Endothelial cell of umbilical vein (primary cell): ENCODE measurements at places on chromosomes 2 and 18. TPM values are rescaled to one million over a fixed set of nuclear protein-coding genes. Genes with fewer than 3 reads are reported as not detected.

The TEKT4 gene
- not detected in 2 replicates for total RNA-seq

The XDH gene
- total RNA-seq = not detected in 2 replicates

The KANSL1L gene
- 13.4 and 14.0 TPM in 2 replicates for total RNA-seq

The ADGRF3 gene
- 0.18 and 0.73 TPM in 2 replicates for total RNA-seq

The PKDCC gene
- 5.9 and 6.9 TPM in 2 replicates for total RNA-seq

The ATP6V1C2 gene
- 0.13 TPM in 1 of 2 replicates, not detected in the other for total RNA-seq

The TAF4B gene
- 1.2 and 2.0 TPM in 2 replicates for total RNA-seq

The CFAP65 gene
- not detected in 2 replicates for total RNA-seq

The MBOAT2 gene
- 17.9 and 22.1 TPM in 2 replicates for total RNA-seq

The FOXD4L1 gene
- 0.18 TPM in 1 of 2 replicates, not detected in the other for total RNA-seq

The SIX2 gene
- 0.24 and 0.32 TPM in 2 replicates for total RNA-seq

GRCh38 chr2:215746887-215747615 is 266.3 kb downstream of the MREG start:
- no peak for DNase-seq
- peaks cover 9% of the 10 kb centered on the region for H3K36me3 ChIP-seq
- no peak overlapping the region for H3K4me3 ChIP-seq
- H3K27ac ChIP-seq = no peak overlapping the region
- H3K4me1 ChIP-seq = no peaks in the 10 kb centered on the region
- no peaks in the 10 kb centered on the region for H3K27me3 ChIP-seq

DNA sequence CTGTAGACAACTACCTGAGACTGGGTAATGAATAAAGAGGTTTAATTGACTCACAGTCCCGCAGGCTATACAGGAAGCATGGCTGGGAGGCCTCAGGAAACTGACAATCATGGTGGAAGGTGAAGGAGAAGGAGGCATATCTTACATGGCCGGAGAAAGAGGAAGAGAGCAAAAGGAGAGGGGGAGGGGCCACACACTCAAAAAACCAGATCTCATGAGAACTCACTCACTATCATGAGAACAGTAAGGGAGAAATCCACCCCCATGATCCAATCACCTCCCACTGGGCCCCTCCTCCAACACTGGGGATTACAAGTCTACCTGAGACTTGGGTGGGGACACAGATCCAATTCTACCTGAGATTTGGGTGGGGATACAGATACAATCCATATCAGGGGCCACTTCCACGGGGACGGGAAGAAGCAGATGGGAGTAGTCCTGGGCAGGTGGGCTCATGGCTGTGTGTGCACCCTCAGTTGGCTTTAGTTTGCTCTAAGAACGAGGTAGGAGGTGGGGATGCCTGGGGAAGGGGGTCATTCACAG is 9.9 kb downstream of the MAB21L4 start:
- H3K27me3 ChIP-seq = peaks cover 1% of the 10 kb centered on the region
- no peak overlapping the region for H3K4me3 ChIP-seq
- H3K4me1 ChIP-seq = no peaks in the 10 kb centered on the region
- H3K36me3 ChIP-seq = no peaks in the 10 kb centered on the region

DNA sequence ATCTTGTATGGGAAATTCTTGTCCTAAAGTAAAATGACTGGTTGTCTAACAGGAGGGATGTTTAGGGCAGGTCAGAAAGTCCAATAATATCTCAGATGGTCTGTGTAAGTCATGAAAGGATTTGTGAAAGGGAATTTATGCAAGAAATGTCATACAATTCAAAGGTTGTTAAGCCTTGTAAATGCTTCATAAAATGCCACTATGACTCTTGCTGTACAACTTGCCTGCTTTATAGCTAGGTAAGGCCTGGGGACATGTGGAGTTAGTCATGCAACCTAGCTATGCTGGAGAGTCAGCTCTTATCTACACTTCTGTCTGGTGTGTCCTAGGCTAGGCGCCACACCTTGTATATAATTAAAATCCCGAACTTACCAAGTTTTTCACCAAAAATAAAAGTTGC is 36.9 kb upstream of the VWA3B start:
- H3K27me3 ChIP-seq = no peaks in the 10 kb centered on the region
- no peak for DNase-seq
- no peaks in the 10 kb centered on the region for H3K36me3 ChIP-seq
- H3K27ac ChIP-seq = no peak overlapping the region

GRCh38 chr2:98469862-98470544 is 25.3 kb downstream of the INPP4A start:
- H3K27ac ChIP-seq = no peak overlapping the region
- no peaks in the 10 kb centered on the region for H3K36me3 ChIP-seq
- no peaks in the 10 kb centered on the region for H3K27me3 ChIP-seq

DNA sequence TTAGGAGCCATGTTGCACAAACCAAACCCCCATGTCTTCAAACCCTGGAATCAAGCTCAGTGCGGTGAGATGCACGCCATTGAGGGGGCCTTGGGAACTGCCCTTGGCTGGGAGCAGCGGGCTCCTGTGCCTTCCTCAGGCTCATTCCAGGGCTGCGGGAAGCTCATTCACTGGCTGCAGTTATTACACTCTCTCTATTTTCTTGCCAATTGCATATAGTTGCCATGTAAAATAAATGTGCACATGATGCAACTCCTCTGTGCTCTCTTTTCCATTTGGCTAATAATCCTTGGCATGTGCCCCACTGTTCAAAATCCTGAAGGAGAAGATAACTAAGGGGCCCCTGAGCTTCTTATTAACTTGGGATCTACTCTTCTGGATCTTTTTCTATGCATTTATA is 74.7 kb downstream of the KCTD1 start:
- no peaks in the 10 kb centered on the region for H3K36me3 ChIP-seq
- no peak for DNase-seq
- H3K4me1 ChIP-seq = peaks cover 8% of the 10 kb centered on the region
- no peaks in the 10 kb centered on the region for H3K27me3 ChIP-seq

GRCh38 chr2:37231241-37232130 is at the start of the genes CEBPZ and NDUFAF7:
Gene CEBPZ (minus strand): TSS chr2:37231596. CDS start chr2:37231567, 29 bp downstream.
Gene NDUFAF7 (plus strand): TSS chr2:37231658. CDS start chr2:37231706, 48 bp downstream.
- no peaks in the 10 kb centered on the region for H3K27me3 ChIP-seq
- DNase-seq = peak; percentile 96
- peaks cover 6% of the 10 kb centered on the region for H3K36me3 ChIP-seq
- H3K4me3 ChIP-seq = peak within 1 kb of the TSS; percentile 90

GRCh38 chr2:184598316-184599053 is at the start of gene ZNF804A:
Gene ZNF804A (plus strand): TSS chr2:184598529. CDS start chr2:184598960, 431 bp downstream.
- peak within 1 kb of the TSS; percentile 58 for H3K4me3 ChIP-seq
- peak; percentile 61 for DNase-seq
- H3K4me1 ChIP-seq = peaks cover 12% of the 10 kb centered on the region
- peaks cover 34% of the 10 kb centered on the region for H3K27me3 ChIP-seq
- peak within 1 kb of the TSS; percentile 44 for H3K27ac ChIP-seq

- H3K36me3 ChIP-seq = no peaks in the 10 kb centered on the region
- peaks cover 9% of the 10 kb centered on the region for H3K4me1 ChIP-seq
- H3K4me3 ChIP-seq = no peak overlapping the region
- no peaks in the 10 kb centered on the region for H3K27me3 ChIP-seq
- no peak overlapping the region for H3K27ac ChIP-seq
Observed at GRCh38 chr2:143085125-143085784, 44.0 kb upstream of the ARHGAP15 start.

DNA sequence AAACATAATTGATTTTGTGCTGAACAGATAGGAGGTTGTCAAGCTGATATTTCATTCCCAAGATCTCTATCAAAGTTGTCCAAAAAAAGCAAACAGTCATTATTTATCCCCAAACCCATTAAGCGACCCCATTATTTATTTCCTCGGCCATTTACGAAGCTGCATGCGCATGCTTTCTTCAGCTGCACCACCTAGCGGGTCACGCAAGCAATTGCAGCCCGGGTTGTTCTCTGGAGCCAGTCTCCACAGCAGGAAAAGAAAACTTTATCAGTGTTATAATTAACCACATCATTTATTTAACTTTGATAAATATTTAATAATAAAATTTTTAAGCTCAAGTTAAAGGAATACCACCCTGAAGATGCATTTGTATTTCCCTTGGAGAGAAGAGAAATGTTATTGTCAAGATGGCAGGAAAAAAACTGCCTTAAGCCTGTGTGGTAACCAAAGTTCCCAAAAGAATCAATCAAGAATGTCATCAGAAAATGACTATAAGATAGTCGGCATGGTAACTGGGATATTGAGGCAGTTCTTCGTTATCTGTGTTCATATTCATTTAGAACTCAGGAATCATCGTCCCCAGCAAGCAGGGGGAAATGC is 304.7 kb downstream of the FBXO15 start:
- H3K27me3 ChIP-seq = no peaks in the 10 kb centered on the region
- H3K27ac ChIP-seq = no peak overlapping the region
- H3K36me3 ChIP-seq = no peaks in the 10 kb centered on the region
- no peak overlapping the region for H3K4me3 ChIP-seq
- no peak for DNase-seq

GRCh38 chr2:203782262-203782976 is 76.0 kb downstream of the CD28 start:
- no peaks in the 10 kb centered on the region for H3K36me3 ChIP-seq
- no peaks in the 10 kb centered on the region for H3K27me3 ChIP-seq
- no peak overlapping the region for H3K4me3 ChIP-seq
- H3K4me1 ChIP-seq = peaks cover 18% of the 10 kb centered on the region

DNA sequence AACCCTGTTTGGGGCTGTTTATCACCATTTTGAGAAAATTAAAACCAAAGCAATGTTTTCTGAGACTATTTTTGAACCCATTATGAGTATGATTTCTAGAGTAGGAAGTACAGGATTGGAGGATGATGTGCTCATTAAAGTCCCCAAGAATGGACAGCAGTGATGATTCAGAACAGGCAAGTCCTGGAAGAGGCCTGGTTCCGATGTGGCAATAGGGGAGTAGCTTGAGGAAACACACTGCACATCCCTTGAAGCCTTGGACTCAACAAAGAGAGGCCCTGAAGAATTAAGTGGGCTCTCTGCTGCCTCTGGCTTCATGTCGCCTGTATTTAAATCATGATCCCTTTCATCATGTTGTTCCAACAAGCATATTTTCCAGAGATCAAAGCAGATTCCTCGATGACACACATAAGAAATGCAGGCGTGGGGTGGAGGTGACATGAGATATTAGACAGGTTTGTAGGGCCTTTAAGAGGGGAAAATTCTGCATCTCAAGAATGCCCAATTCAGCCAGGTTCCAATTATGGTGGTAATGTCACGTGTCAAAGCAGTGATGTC is 242.2 kb downstream of the FHOD3 start:
- no peak overlapping the region for H3K27ac ChIP-seq
- no peak for DNase-seq

GRCh38 chr2:64609227-64609941 is 44.3 kb downstream of the SERTAD2 start:
- no peaks in the 10 kb centered on the region for H3K36me3 ChIP-seq
- H3K4me3 ChIP-seq = no peak overlapping the region
- H3K27ac ChIP-seq = no peak overlapping the region
- H3K4me1 ChIP-seq = no peaks in the 10 kb centered on the region
- DNase-seq = peak; percentile 31

- no peak overlapping the region for H3K27ac ChIP-seq
- no peaks in the 10 kb centered on the region for H3K27me3 ChIP-seq
- no peaks in the 10 kb centered on the region for H3K4me1 ChIP-seq
- no peak for DNase-seq
- no peaks in the 10 kb centered on the region for H3K36me3 ChIP-seq
Observed at GRCh38 chr2:137776697-137777096, 187.6 kb upstream of the HNMT start.

DNA sequence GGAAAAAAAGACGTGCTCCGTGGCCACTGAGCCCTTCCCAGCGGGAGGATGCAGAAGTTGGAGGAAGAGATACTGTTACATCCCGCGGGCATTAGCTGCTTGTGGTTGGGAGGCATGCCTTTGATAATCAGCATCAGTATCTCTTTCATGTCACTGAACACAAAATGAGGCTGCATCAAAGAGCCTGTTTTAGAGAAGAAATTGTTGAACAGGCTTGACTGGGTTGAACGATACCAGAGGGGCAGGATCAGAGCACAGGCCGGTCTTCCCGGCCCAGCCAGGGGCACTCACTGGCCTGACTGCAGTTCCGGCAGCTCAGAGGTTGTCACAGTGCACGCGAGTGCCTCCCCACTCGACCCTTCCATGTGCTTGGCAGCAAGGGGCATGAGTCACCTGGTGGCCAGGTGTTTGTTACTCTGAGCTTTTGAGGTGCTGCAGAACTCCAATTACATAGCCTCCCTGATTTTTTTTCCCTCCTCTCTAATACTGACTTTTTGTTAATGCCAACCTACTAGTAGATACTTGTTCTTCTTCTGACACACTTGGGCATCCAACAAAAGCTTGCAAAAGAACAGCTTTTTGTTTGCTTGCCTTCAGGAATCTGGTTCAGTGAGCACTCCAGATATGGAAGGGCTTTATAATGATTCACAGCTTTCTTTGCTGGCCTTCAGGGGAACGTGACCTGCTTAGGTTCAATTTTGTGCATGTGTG is 121.6 kb downstream of the VAPA start:
- peaks cover 3% of the 10 kb centered on the region for H3K4me1 ChIP-seq
- no peak overlapping the region for H3K4me3 ChIP-seq
- DNase-seq = no peak
- H3K27ac ChIP-seq = no peak overlapping the region
- no peaks in the 10 kb centered on the region for H3K27me3 ChIP-seq

- no peak for DNase-seq
- H3K4me3 ChIP-seq = no peak overlapping the region
- H3K36me3 ChIP-seq = no peaks in the 10 kb centered on the region
Observed at GRCh38 chr18:79133724-79134123, 64.5 kb downstream of the ATP9B start.

- no peaks in the 10 kb centered on the region for H3K36me3 ChIP-seq
- no peaks in the 10 kb centered on the region for H3K27me3 ChIP-seq
- H3K27ac ChIP-seq = no peak overlapping the region
- DNase-seq = no peak
- no peak overlapping the region for H3K4me3 ChIP-seq
Observed at GRCh38 chr2:224860786-224861185, 144.6 kb upstream of the CCDC195 start.

DNA sequence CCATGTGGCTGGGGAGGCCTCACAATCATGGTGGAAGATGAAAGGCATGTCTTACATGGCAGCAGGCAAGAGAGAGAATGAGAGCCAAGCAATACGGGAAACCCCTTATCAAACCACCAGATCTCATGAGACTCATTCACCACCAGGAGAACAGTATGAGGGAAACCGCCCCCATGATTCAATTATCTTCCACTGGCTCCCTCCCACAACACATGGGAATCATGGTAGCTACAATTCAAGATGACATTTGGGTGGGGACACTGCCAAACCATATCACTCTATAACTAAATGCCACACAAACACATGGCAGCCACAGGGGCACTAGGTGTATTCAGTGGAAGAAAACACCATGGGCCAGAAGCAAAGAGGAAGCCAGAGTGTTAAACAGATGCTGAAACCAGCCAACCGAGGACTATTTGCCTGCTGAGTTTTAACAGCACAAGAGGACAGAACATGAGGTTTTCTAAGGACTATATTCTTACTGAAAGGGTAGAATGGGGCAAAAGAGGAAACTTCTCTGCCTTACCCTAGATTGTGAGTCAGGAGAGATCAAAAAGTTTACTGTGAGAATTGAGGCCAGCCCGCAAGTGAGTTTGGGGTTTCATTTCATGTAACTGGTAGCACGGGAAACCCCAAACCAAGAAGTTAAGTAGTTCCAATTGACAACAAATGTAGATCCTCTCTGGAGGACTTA is 49.2 kb downstream of the SIGLEC15 start:
- no peak for DNase-seq
- H3K36me3 ChIP-seq = peaks cover 6% of the 10 kb centered on the region
- no peak overlapping the region for H3K4me3 ChIP-seq
- H3K27ac ChIP-seq = no peak overlapping the region
- no peaks in the 10 kb centered on the region for H3K4me1 ChIP-seq
- no peaks in the 10 kb centered on the region for H3K27me3 ChIP-seq

- peak; percentile 44 for DNase-seq
- H3K27ac ChIP-seq = no peak overlapping the region
- no peaks in the 10 kb centered on the region for H3K4me1 ChIP-seq
- no peaks in the 10 kb centered on the region for H3K36me3 ChIP-seq
Observed at GRCh38 chr18:3511980-3512379, 62.0 kb downstream of the TGIF1 start.

- no peak overlapping the region for H3K27ac ChIP-seq
- no peaks in the 10 kb centered on the region for H3K27me3 ChIP-seq
- H3K36me3 ChIP-seq = no peaks in the 10 kb centered on the region
Observed at GRCh38 chr2:107384422-107384821, 442.3 kb upstream of the RGPD4 start.
